Left hindlimb (tissue), 1 donor: ENCODE measurements at places on chromosomes 1 and 21.

DNA sequence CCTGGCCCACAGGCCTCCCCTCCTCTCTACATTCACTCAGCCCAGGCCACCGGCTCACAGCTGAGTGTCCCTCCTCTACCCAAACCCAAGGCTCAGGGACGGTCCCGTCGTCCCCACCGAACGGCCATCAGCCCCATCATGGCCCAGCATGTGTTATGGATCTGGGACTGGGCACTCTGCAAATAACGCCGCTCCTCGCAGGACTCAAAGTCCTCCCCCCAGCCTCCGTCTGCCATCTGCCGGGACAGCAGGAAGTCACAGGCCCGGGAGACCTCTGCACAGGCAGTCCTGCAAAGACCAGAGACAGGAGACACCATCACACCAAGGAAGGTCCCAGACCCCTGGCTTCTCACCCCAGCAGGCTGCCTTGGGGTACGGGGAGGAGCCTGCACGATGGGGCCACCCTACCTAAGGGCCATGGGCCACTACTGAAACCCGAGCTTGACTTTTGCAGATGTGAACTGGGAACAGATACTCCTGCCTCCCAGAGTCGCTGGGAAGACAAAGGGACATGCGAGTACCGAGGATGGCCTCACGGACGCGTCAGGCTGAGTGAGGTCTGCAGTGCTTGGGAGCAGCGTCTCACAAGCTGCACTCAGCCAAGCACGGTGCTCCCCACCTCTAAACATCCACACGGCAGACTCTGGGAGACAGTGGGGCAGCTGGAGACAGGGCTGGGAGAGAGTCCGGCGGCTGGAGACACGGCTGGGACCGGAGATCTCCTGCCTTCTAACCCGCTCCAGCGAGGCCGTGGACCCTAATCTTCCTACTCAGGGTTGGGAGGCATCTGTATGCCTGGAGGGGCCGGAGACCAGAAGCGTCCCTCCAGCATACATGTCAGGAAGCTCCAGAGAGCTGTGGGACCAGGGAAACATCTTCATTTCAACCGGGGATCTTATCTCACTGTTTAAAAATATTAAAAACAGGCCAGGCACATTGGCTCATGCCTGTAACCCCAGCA, 10.4 kb upstream of the SPATC1L start:
- DNase-seq, result no peak

GRCh38 chr21:31204801-31205200, 139.3 kb downstream of the TIAM1 start:
- no peak for DNase-seq

- DNase-seq, result no peak
Observed at GRCh38 chr1:8127171-8127641, 101.1 kb upstream of the ERRFI1 start.

DNA sequence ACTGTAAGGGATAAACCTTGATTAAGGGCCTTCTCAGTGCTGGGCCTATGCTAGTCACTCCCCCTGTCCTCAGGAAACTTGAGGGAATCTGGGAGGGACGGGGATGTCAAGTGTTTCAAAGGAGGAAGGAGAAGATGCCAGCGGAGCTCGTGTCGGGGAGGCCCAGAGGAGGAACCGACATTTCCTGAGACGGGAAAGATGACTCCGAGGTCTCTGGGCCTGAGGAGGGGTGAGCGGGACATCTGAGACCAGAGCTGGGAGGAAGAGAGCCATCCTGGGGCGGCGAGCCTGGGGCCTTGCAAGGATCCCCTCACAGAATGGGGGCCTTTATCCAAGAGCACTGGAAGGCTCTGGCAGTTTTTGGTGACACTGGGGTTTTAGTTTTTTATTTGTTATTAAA, 10.4 kb downstream of the SLC66A1 start:
- DNase-seq, result no peak

- no peak for DNase-seq
Observed at GRCh38 chr1:26477446-26478152, 5.4 kb downstream of the HMGN2 start.

- no peak for DNase-seq
Observed at GRCh38 chr1:150259217-150259616, 1.6 kb downstream of the CA14 start.

- no peak for DNase-seq
Observed at GRCh38 chr21:42258150-42258884, 39.4 kb downstream of the ABCG1 start.

GRCh38 chr1:43867976-43868740, 65.4 kb upstream of the ARTN start:
- no peak for DNase-seq
